ENCODE measurements at places on chromosomes 2 and 18.

DNA sequence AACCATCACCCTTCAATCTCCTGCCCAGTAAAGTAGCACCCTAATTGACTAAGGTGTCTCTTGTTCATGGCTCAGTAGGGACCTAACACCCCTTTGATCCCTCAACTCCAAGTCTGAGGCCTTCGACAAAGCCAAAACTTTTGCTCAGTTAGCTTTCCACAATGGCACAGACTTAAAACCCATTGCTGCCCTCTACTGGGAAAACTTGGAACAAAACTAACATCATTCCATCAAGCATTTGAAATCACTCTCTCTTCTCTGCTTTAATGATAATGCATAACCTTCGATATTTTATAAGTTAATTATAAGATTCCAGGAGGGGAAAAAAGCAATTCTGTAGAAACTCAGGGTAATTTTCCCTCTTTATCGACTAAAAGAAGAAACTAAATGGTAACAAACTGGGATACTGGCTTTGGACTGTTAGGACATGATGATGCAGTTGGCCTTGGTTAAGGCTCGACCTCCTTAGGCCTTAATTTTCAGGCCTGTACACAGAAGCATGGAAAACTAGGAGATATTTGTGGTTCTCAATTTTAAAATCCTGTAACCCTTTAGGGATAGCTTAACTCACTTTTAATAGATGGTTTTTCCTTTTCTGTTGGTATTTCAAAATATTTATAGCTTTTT lies 127.8 kb downstream of the STK39 start:
- DNase-seq = no peak

DNA sequence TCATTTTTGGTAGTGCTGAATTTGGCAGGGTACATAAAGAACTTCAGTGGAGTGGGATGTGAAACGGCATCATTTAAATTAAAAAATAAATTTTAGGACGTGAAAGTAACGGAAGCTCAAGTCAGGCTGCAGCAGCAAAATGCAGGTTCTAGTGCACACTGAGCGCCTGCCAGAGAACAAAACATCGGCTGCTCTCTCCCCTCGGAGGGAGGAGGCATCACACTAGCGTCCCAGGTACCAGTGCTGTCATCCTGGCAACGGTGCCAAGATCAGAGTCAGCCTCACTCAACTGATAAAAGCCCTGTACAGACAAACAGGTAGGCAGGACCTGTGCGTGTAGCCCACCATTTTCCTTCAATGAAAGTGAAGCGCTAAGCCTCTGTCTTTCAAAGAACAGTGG lies 261.5 kb downstream of the PTGR3 start:
- no peak for DNase-seq

GRCh38 chr2:239639421-239640185 lies 238.8 kb upstream of the HDAC4 start:
- no peak for DNase-seq

DNA sequence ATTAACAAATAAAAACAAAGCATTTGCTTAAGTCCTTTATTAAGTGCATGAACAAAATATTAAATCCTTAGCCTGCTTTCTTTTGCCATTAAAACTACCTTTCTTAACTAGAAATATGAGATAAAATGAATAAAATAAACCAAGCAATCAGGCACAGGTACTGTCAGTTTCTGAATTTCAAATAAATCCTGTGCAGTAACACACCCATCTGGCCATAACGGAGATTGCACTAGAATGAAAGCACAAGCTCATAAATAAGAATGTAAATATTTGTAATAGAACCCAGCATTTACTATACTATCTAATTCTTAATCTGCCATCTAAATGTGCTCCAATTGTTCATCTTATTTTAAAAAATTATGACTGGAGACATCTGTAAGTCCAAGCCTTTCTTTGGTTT lies 31.9 kb downstream of the PRKRA start:
- DNase-seq = peak; percentile 41

- DNase-seq = peak; percentile 61
Observed at GRCh38 chr2:9554921-9555296, 721 bp downstream of the ADAM17 start.

Measured in activated CD4-positive, alpha-beta T cell treated with anti-CD3 and anti-CD28 coated beads for 36 hours (primary cell).